Activated CD8-positive, alpha-beta memory T cell treated with anti-CD3 and anti-CD28 coated beads for 24 hours (primary cell): ENCODE measurements at places on chromosomes 13 and 19.
A peak's percentile ranks its signal among the peaks of the same experiment; 100 is the strongest.

DNA sequence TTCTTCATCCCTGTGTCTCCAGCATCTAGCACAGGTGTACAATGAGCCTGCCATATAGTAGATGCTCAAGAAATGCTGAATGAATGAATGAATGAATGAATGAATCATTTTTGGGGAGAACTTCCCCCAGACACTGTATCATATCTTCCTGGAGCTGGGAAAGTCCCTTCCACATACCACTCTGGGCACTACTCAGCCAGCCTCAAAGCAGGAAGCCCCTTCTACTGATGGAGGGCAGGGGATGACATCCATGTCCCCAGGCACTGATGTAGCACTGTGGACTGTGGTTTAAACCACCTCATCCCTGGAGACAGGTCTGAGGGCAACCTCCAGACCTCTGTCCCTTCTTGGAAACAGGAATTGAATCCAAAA, 4.8 kb downstream of the GNA15 start:
- no peak for DNase-seq

DNA sequence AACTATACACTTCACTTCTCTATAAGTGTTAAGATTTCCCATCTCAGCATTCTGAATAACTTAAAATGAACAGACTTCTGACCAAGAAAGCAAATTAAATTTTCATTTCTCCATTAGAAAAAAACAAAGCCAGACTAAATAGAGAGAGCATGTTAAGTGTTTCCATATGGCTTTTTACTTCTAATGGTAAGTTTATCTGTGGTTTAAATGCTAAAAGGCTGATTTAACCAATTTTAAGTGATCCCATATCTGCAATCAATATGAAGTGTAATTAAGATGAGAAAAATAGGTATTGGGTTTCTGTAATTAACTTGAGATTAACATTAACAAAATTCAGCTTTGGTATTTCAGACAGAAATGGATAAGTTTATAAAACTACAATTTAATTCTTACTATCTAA, 107.8 kb downstream of the ELF1 start:
- no peak for DNase-seq

GRCh38 chr19:4058693-4059452, 7.8 kb downstream of the ZBTB7A start:
- no peak for DNase-seq

DNA sequence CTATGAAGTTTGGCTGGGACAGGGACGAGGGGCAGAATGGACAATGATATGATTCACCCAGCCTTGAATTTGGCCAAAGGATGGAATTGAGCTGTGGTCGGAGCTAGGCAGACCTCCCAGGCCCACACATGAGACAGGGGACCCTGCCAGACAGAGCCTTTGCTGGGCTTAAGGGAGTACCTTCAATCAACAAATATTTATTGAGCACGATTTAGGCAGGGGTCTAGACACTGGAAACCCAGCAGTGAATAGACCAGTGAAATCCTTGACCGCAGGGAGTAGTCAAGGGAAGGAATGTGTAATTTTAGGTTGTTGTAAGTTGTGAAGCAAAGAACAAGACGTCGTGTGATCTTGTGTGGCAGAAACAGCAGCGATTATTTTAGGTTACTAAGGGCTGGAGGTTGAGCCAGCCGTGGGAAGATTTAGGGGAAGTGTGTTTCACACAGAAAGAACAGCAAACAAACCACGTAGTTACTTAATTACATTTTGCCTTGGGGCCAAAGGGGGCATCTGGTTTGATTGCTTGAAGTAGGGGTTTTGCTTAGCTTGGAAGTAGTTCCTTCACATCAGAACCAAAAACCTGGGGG, 16.9 kb upstream of the AP1M2 start:
- no peak for DNase-seq

DNA sequence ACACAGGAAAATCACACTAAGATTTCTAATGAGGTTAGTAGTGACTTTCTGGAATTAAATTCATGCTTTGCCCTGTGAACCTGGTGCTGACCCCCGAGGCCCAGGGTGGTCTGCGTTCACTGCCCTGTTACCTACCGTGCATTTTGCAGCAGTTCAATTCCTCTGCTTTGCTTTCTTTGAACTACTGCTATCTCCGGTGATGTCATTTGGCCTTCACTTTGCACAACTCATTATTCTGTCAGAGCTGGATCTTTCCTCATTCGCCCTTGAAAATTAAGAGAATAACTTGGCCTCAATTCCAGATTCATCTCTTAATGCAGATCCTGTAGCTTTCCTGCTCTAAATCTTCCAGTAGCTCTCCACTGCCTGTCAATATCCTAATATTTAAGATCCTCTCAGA, 8.8 kb upstream of the LRRC63 start:
- DNase-seq = no peak

DNA sequence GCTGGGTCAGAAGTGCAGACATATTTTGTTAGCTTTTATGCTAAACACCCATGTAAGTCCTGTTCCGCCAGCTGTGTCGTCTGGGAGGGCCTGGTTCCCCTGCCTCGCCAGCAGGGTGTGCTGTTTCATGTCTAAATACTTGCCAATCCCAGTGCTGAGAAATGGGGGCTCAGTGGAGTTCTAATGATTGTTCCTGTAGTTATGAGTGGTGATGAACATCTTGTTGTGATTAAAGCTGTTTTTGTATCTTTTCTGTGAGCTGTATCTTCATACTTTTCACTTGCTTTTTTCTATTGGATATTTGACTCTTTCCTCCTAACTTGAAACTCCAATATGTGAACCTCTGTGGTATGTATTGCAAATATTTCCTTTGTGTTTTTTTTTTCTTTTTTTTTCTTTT, 32.7 kb downstream of the KDM4B start:
- DNase-seq = peak; percentile 68

DNA sequence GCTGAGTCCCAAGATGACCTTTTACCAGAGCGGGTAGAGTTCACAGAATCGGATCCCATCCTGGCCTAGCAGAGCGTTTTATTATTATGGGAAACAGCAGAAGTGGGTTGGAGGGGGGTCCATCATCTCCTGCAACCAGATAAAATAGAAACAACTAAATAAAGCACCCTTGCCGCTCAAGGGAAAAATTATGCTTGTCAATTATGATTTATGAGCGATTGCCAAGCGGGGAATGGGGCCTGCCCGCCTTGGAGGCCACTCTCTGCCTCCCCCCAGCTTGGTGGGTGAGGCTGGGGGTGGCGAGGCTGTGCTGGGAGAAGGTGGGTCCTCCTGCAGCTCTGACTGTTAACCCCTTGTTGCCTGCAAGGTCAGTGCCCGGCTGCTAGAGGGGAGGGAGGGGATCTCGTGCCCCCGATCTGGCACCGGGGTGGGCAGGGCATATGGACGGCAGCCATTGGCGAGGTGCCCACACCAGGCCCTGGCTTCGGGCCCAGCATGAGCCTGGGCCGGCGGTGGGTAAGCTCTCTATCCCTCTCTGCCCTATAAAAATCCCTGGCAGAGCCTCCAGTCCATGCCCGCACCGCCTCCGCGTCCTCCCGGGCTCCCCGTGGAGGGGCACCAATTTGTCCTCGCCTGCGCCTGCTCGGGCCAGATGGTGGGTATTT, 129.1 kb downstream of the URI1 start:
- peak; percentile 35 for DNase-seq

DNA sequence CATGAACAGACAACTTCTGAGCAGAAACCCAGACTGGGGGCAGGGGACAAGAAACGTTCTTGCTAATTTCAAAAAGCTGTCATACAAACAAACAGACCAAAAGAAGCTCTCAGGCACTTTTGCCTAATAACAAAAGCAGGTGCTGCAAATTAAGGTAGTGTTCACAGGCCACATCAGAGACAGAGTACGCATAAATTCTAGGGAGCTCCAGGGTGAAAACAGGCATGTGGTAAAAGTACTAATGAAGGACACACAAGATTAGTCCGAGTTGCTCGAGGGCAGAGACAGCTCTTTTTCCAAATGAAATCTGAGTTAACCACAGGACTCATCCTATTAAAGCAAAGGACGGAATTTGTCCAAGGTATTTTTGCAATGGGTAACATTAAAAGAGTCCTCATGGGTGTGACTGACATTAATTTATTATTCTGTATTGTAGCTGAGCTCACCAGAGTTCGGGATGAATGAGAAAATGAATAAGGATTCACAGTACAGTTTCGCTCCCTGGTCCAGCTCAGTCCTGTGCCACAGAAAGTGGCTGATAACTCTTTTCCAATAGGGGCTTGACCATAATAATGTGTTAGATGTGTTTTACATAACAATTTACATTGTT, 197.3 kb downstream of the LHFPL6 start:
- no peak for DNase-seq

GRCh38 chr13:113579686-113580085, 4.9 kb upstream of the TFDP1 start:
- peak; percentile 26 for DNase-seq

- no peak for DNase-seq
These were observed 1392.0 kb upstream of the ATXN8OS start for GRCh38 chr13:68715651-68716050.
